Neural crest cell (in vitro differentiated cells): ENCODE measurements at places on chromosomes 3 and 15.
A peak's percentile ranks its signal among the peaks of the same experiment; 100 is the strongest.

- no peak for DNase-seq
Measured at GRCh38 chr15:39365873-39366272, 215.0 kb upstream of the THBS1 start.

GRCh38 chr15:62745621-62746225 is 296.8 kb upstream of the TPM1 start:
- no peak for DNase-seq

- DNase-seq, result peak; percentile 65
Measured at GRCh38 chr3:64687781-64688604, at the start of gene ADAMTS9. ADAMTS9 (minus strand) TSS chr3:64688000; CDS start chr3:64687657, 343 bp downstream.

GRCh38 chr3:157290766-157291165 is 130.8 kb upstream of the CCNL1 start:
- no peak for DNase-seq

DNA sequence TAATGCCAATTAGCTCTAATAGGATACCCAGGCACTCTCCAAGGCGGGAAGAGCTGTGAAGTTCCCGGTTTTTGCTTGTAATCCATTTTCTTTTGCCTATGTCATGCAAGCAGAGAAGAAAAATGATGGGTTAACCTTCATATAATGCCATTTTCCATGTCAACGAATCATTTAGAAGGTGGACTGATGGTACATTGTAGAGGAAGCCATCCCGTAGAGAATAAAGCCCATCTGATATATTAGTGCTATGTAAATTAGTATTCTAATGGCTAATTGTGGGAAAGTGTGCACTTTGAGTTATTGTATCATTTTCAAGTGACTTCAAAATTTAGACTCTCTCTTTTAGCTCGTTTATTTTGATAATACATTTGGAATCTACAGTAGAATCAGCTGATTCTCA is 509.1 kb downstream of the ROBO2 start:
- DNase-seq, result no peak

- DNase-seq, result no peak
Measured at GRCh38 chr3:168289471-168290008, 193.8 kb upstream of the GOLIM4 start.

DNA sequence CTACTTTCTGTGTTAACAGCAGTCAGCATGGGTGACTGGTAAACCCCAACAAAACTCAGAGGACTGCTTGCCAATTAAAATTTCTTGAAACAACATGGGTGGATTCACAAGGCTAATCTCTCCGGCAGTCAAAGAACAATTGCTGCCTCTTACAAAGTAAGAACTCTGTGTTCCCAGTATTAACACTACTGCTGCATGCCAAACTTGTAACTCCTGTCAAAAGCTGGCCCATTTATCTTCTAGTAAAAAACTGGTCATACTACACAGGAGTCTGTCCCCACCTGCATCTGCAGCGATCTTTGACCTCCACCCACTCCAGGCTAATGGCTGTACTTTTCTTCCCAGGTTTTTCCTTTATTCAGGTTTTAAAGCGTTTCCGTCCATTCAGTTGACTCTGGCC is 8.7 kb upstream of the ZNF589 start:
- DNase-seq, result no peak

DNA sequence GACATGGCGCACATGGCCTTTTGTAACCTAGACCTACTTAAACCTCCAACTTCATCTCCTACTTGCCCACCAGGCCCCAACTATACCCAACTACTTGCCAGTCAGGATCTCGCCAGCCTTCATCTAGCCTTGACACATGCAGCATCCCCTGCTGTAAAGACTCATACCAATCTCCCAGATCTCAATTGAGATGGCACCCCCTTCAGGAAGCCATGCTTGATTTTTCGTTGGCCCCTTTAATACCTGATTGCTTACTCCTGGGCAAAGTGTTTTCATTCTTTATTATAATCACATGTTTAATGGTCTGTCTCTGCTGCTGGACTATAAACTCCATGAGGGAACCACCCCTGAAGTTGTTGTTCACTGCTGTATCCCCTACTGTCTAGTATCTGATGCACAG is 150.8 kb downstream of the SOX2 start:
- no peak for DNase-seq

GRCh38 chr15:68328964-68329363 is 51.4 kb downstream of the FEM1B start:
- DNase-seq, result no peak

DNA sequence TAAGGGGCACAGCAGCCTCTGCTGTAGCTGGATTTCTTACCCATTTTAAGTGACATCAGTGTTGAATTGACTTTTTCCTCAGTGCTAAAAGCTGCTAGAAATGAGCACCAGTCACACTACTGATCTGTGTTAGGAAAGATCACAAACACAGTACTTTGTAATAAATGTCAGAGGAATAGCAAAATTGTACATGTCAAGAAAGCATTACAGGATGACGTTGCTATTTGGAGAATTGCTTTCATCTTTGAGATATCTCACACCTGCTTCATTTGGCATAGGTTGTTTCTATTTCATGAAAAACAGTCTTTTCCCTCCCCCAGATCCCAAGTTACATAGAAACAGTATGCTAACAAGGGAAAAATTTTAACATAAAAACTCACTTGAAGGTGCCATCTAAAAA is 77.8 kb downstream of the SLC25A26 start:
- DNase-seq, result no peak

- no peak for DNase-seq
Measured at GRCh38 chr3:114586119-114586518, 292.3 kb downstream of the TIGIT start.

GRCh38 chr3:134864636-134865035 is 69.6 kb downstream of the EPHB1 start:
- no peak for DNase-seq

DNA sequence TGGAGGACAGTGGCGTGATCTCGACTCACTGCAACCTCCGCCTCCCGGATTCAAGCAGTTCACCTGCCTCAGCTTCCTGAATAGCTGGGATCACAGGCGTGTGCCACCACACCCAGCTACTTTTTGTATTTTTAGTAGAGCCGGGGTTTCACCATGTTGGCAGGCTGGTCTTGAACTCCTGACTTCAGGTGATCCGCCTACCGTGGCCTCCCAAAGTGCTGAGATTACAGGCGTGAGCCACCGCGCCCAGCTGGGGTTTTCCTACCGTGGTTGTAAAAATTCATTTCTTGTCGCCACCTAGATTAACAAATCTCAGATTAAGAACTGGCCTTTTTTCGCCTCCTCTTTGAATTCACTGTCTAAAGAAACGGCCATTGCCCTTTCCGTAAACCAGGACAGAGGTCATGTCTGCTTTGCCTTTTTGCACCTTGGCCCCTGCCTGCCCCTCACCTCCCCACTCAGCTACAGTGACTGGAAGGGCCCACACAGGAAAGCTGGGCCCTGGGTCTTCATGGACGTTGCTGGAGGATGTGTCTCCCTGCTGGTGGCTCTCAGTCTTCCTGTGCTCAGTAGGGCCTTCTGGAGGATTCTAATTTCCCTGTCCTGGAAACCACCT is 17.2 kb downstream of the ZNF710 start:
- DNase-seq, result no peak

DNA sequence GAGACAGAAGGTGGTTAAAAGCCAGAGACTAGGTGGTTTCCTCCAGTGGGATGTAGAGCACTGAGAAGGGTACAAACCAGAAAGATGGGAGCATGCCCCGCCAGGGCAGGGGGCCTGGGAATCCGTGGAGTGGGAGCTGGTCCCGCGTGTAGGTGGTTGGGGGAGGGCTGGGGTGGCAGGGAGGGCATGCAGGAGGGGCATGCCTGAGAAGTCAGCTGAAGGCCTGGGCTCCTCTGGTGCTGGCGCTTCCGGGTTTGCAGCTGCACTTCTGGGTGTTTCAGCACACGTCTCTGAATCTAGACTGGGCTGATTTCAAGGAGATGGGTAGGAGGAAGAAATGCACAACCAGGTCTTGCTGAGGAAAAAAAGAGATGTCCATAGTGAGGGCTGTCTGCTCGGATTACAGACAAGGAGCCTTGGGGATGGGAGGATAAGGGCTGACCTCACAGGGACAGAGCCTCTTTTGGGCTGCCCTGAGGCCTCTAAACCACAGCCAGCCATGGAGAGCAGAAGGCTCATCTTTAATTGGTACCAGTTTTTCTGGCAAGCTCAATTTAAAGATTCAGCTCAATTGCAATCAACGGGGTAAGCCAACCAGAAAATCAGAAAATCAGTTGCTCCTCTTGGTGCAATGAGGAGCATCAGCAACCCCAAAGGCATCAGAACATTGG is 151.9 kb downstream of the FAM43A start:
- DNase-seq, result no peak

- no peak for DNase-seq
Measured at GRCh38 chr3:179671747-179672242, 19.0 kb downstream of the USP13 start.

GRCh38 chr3:47022641-47023071 is 43.2 kb downstream of the NBEAL2 start:
- DNase-seq, result no peak

GRCh38 chr3:184908859-184909258 is 96.9 kb downstream of the VPS8 start:
- DNase-seq, result no peak

DNA sequence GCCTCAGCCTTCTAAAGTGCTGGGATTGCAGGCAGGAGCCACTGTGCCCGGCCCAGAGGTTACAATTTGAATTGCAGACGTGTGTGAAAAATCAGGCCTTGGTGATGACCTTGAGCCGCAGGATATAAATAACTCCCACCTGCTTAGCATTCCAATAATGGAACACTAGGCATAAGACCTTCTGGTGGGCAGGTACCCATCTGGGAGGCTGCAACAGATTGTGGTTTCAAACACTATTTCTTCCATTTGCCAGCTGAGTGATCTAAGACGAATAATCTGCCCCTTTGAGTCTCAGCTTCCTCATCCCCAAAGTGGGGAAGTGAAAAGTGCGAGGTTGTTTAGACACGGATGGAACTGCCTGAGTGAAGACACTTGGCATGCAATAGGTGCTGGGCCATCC is 47.7 kb upstream of the HERC1 start:
- DNase-seq, result no peak

DNA sequence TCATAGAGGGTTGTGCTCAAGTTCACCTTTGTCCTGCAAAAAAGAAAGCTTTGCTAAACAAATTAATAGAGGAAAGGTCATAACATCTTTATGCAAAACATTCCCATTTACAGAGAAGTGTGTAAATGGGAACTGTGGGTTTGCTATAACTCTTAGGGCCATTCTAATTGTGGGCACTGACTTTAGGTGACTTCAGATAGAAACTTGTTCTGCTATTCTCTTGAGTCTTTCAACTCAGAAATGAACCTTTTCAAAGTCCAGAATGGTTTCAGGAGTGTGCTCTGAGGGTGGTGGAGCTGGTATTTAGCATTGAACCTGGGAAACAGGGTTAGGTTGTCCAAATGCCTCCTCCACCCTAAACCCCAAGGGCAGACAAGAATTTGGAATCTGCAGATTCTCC is 34.0 kb downstream of the SPTSSB start:
- no peak for DNase-seq

DNA sequence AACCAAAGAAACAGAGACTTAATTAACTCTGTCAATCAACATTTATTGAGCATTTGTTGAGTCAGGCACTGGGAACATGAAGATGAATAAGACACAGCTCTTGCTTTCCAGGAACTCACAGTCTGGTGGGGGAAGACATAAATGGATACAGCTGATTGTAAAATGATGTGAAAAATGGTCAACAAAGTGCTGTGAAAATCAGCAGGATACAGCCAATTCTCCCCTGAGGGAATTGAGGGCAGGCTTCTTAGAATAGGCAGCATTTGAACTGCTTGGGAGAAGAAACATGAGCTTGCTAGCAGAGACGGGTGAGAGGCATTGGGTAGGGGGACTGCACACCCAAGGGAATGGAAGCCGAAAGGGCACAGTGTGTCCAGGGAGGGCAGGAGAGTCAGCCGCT is 41.1 kb downstream of the MFSD1 start:
- no peak for DNase-seq

DNA sequence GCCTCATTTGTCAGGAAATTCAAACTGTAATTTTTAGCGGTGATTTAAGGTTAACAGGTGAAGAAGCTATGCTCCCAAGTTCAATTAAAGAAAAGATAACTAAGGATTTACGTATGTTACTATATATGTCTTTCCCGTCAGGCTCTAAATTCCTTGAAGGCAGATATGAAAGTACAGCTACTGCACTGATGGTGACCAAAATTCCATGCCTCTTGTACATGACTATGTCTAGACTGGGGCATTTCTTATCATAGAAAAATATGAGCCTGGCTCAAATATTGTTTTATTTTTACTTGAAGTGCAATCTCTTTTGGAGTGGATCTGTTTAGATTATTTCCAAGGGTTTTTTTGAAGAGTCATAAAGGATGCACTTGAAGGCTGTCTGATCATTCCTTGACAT is 647.1 kb upstream of the KCNMB2 start:
- DNase-seq, result no peak

GRCh38 chr3:81302045-81302444 is 459.4 kb downstream of the GBE1 start:
- DNase-seq, result peak; percentile 45

- no peak for DNase-seq
Measured at GRCh38 chr3:83454353-83454752, 1504.4 kb upstream of the CADM2 start.

DNA sequence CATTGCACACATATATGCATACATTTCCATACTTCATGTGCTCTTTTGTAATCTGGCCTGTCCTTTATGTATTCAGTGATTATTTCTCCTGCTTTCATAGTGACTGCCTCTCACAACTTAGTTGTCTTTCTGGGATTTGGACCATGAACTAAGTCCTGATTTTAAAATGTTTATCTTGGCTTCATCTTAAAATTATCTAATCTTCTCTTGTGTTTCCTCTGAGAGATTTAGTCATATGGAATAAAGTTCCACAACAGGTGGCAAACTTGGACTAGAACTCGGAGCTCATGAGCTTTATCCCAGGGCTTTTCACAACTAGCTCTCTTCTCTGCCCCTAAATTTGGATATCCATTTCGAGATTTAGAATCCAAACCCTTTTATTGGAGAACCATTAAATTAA is 44.3 kb downstream of the U2SURP start:
- no peak for DNase-seq

DNA sequence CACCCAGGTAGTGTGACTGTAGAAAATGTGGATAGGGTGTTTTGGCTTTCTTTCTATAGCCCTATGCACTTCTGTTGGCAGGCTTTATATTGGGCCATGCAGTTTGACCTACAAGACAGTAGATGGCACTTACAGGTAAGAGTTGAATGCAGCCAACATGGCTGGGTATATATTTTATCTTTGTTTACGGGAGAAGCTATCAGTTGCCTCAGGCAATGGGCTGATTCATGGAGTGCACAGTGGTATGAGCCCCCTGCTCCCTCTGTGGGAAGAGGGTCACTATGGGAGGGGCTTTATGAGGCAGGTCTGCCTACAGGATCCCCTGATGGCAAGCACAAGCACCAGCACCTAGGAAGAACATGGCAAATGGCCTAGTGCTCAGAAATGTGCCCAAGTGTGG is 301.2 kb upstream of the CDIN1 start:
- no peak for DNase-seq

GRCh38 chr3:48716508-48716981 is 476 bp downstream of the IP6K2 start:
- peak; percentile 8 for DNase-seq

GRCh38 chr3:58082047-58082446 is 73.8 kb downstream of the FLNB start:
- no peak for DNase-seq

- DNase-seq, result no peak
Measured at GRCh38 chr3:123605789-123606234, 21.0 kb upstream of the HACD2 start.
